Activated CD4-positive, CD25-positive, alpha-beta regulatory T cell (primary cell): ENCODE measurements at places on chromosomes 2 and 18.

DNA sequence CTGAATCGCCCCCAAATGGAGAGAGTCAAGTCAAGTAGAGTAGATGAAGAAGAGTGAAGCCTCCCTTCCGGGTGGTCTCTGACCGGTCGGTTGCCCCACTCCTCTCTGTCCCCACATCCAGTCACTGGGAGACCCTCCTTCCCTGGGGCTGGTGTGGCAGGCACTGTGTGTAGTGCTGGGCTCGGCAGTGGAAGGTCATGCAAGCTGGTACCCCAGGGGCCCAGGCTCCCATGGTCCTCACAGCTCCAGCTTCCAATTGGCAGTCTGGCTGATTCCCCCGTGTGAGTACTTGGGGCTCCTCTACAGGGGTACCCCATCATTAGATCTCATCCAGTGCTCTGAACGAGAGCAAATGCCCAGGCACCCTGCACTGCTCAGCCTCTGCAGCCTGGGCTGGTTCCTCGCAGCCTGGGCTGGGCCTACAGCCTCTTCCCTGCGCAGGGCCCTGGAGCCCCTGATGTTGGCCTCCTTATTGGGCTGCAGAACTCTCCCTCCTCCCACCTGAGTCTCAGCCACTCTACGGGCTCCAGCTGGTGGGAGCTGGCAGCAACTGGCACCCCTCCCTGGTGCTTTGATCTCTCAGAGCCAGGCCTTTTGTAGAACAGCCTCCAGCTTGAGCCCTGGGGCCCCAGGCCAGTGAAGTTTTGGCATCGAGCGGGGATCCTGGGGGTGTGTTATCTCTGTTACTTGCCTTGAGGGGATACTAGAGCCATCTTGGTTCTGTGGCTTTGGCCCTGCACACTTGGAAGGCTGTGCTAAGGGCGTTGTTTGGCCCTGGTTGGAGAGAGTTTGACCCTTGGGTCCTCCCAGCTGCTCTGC, 187.8 kb upstream of the HDAC4 start:
- DNase-seq = no peak

DNA sequence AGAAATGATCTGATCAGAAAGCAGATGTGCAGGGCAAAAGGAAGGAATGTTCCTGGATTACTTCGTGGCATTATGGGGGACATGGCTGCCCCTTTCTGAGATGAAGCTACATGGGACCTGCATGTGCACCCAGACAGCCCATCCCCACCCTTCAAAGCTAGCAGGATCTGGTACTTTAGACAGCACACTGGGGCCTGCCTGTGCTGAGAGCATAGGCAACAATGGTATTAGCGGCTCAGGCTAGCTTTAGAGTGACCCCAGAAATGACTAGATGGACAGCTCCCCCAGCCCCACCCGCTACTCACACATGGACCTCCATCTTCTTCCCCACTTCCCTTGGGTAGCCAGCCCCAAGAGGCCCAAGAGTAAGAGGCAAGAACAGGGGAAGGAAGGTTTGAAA, 61.5 kb upstream of the NFE2L2 start:
- DNase-seq = no peak

DNA sequence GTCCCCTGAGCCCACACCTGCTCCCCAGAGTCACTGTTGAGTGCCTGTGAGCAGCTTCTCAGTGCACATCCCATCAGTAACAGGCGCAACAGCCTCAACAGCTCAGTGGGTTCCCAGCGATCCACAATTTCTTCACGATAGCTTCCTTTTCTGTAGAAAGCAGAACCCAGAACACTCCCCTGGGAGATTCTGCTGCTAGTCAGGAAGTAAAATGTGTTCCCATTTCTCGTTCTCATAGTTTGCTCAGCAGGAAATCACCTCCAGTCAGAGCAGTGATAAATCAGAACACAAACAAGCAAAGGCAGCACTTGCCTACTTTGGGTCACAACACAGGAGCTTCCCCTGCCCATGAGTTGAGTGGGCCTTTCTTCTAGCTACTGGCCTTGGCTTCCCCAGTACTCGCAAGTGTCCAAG, 48.9 kb upstream of the ATG16L1 start:
- DNase-seq = no peak

DNA sequence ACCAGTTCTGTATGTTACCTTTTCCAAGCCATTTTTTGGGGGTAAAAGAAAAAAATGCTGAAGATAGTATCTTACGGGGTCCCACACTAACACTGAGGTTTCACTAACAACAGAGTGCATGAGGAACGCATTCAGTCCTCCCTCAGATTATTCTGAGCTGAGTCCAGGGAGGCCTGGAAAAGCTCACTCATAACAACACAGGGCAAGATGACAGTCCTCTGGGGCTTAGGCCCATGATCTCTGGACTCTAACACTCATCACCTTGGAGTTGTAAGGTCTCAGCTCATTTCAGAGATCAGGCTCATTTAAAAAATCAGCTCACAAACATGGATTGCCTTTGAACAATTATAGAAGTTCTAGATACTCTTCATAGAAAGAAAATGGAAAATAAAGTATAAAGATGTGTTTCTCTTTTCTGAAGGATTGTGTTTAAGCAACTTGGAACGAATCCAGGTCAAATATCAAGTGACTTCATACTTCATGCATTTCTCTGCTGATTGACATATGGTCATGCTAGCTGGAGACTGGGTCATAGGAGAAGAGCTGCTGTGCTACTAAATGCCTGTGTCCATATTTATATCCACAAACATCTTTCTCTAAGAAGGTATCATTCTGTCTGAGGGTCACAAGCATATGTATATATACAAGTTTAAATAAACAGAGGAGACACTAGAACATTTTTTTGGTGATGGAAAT, 265.8 kb downstream of the ALK start:
- DNase-seq = no peak

DNA sequence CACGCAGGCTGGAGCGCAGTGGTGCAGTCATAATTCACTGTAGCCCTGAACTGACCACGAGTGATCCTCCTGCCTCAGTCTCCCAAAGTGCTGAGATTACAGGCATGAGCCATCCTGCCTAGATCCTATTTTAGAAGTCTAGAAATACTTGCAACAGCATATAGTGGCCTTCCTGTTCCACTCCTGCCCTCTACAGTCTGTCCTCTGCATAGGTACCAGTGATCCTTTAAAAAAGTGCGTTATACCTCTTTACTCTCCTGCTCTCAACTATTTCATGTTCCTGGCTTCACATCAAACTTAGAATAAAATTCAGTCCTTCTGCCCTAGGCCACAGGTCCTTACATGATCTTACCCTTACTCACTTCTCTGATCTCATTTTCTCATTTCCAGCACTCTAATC, 6.0 kb downstream of the COMMD1 start:
- no peak for DNase-seq

DNA sequence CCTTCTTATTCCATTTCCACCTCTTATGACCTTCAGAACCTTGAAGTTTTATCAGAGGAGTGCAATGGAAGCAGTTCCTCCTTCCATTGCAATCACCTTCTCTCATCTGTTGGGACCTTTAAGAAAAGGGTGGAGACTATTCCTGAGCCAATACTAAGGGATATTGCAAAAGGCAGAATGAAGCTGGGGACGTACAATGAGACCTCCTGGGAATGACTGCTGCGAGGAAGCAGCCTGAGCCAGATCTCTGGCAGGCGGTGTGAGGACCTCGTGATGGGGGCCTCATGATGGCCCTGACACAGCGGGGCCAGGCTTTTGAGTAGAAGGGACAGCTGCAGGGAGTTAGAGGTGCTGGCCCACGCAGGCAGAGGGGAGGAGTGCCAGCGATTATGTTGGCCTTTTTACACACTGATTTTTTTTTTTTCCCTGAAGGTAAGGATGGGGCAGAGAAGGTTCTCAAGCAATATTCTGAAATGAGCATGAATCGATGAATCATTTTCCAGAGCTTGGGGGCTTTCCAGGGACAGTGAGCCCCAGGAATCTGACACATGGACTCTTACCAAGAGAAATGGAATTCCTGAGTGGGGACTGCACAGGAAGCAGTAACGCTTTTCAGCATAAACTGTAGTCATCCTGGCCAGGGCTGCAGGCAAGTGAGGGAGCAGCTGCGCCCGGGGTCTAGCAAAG, 40.0 kb upstream of the LAPTM4A start:
- no peak for DNase-seq

DNA sequence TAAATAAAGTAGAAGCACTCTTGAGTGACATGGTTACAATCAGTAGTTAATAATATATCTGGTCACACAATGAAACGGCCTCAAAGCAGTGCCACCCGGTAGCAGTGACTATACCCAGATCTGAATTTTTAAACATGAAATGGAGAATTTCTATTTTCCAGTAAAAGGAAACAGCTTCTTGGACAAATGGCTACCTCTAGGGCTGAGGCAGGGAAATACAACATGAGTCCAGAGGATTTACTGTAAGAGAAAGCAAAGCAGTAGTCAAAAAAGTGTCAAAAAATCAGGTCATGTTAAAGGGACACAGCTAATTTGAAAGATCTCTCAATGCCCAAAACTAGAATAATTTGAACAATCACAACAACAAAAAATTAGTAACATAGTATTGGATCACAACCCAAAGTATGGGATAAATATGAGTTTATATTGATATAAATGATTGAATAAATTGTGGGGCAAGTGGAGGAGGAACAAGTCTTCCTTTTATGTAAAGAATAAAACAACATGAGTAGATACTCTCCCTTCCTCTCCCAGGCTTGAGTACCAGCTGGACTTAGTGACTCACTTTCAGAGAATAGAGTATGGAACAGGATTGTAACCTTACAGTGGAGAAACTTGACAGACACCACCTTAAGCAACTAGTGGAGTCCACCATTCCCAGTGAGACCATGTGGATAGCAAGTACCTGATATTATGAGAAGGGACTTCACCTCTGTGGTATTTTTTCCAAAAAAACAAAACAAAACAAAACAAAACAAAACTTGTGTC, 180.8 kb downstream of the MBD2 start:
- no peak for DNase-seq

- DNase-seq = no peak
Observed at GRCh38 chr2:212797484-212798205, 259.0 kb upstream of the ERBB4 start.

- no peak for DNase-seq
Observed at GRCh38 chr18:12803069-12803936, 80.7 kb downstream of the PTPN2 start.

DNA sequence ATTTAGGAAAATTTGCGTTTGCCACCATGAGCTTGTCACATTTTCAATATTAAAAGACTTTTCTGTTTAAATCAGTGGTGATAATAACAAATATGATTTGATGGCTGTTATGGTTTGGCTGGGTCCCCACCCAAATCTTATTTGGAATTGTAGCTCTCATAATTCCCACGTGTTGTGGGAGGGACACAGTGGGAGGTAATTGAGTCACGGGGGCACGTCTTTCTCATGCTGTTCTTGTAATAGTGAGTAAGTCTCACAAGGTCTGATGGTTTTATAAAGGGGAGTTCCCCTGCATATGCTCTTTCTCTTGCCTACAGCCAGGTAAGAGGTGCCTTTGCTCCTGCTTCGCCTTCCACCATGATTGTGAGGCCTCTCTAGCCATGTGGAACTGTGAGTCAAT, 83.4 kb upstream of the RGPD4 start:
- no peak for DNase-seq

DNA sequence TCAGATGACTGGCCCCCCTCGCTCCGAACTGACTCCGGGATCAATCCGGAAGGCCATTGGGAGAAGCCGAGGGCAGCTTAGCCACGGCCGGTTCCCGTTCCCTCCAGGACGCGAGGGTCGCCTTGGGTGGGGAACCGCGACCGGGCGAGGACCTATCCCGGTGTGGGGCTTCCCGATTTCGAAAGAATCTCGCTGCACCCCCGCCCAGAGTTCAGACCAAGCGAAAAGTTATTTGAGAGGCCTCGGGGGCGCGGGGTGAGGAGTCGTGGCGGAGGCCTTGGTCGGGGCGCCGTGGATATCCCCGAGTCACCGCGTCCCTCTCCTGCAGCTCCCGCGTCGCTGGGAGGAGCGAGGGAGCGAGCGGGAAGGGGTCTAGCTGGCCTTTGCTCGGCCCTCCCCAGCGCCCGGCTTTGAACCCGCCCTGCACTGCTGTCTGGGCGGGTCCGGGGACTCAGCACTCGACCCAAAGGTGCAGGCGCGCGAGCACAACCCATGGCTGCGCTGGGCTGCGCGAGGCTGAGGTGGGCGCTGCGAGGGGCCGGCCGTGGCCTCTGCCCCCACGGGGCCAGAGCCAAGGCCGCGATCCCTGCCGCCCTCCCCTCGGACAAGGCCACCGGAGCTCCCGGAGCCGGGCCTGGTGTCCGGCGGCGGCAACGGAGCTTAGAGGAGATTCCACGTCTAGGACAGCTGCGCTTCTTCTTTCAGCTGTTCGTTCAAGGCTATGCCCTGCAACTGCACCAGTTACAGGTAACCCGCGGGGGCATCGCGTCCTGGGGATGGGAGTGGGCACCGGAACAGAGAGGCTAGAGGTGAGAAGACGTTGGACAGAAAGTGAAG, at the start of gene CYP27A1:
Gene CYP27A1, plus strand, starts transcription at position 457 of the 837 bp plus-strand sequence. Its CDS starts 36 bp downstream, at position 493.
- DNase-seq = no peak

GRCh38 chr2:3641841-3642421, 16.1 kb upstream of the ALLC start:
- DNase-seq = no peak

GRCh38 chr2:51013933-51014526, 17.9 kb downstream of the NRXN1 start:
- DNase-seq = no peak

DNA sequence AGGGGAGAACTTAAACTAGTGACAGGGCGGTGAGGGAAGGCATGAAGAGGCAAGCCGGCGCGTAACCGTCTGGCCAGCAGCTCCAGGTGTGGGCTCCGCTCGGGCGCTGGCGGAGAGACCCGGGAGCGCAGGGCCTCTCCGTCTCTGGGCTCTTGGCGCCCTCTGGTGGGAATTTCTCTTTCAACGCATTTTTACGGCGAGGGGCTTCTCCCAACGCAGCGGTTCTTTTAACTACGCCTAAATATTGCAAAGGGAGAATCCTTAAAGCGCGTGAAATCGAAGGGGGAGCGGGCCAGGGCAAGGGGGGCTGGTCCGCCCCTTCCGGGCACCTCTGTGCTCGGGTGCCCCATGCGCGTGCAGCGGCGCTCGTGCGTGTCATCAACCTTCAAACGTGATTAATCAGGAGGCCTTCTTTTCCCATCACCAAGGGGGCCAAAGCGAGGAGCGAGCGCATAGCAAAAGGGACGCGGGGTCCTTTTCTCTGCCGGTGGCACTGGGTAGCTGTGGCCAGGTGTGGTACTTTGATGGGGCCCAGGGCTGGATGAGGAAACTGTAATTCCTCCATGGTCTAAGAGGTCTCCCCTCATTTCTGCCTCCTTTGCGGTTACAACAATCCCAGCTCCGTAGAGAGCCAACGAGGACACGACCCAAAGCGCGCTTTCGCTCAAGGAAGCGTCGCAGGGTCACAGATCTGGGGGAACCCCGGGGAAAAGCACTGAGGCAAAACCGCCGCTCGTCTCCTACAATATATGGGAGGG, 762 bp upstream of the GAD1 start:
- peak; percentile 29 for DNase-seq

GRCh38 chr2:219524817-219525216, 10.5 kb downstream of the ASIC4 start:
- no peak for DNase-seq

DNA sequence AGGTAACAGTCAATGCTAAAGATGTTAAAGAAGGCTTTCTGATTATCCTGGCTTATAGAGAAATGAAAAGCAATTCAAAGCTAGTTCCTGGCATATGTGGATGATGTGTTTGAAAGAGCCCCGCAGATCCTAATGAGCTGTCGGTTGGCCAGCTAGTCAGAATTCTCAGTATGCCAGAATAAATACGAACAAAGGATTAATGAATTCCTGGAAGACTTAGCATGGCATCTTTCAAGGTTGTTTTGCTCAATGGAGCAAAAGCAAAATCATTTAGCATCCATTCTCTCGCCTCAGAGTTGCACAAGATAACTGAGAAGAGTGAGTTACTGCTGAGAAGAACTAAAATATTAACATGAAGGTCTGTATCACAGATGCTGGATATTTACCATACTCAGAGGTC, 307.6 kb downstream of the RIT2 start:
- DNase-seq = no peak

- DNase-seq = no peak
Observed at GRCh38 chr18:79637181-79637920, 42.3 kb upstream of the CTDP1 start.
